ENCODE measurements at places on chromosomes 12 and 14.

GRCh38 chr12:4824380-4824779, 85.3 kb upstream of the KCNA1 start:
- no peak for DNase-seq

- no peak for DNase-seq
Measured at GRCh38 chr12:123140676-123141614, 9.9 kb downstream of the PITPNM2 start.

- DNase-seq: no peak
Measured at GRCh38 chr12:124015494-124016461, 42.8 kb downstream of the ZNF664 start.

GRCh38 chr12:111094157-111095010, 174.0 kb upstream of the MYL2 start:
- no peak for DNase-seq

GRCh38 chr14:69484444-69485314, at the start of gene PLEKHD1:
Gene PLEKHD1 (plus strand): TSS chr14:69484728. CDS start chr14:69484966, 238 bp downstream.
- no peak for DNase-seq

GRCh38 chr12:95709152-95709551, 81.4 kb downstream of the NTN4 start:
- no peak for DNase-seq

DNA sequence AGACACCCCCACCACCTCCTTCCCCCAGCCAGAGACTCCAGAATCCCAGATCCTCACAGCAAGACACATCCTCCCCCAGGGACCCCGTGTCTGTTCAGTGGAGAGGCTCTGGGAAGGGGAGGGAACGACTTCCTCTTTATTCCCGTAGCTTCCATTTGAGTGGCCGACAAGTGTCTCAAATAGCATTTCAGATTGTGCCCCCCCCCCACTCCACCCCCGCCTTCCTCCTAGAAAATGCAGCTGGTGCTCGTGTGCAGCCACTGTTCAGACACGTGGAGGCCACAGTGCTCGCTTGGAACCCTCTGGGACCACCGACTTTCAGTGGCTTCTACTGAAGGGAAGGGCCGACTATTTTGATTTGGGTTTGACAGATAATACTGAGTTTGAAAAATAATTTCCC, 14.3 kb downstream of the PPP2R5C start:
- DNase-seq: no peak

GRCh38 chr14:97382616-97383226, 585.5 kb downstream of the VRK1 start:
- no peak for DNase-seq

DNA sequence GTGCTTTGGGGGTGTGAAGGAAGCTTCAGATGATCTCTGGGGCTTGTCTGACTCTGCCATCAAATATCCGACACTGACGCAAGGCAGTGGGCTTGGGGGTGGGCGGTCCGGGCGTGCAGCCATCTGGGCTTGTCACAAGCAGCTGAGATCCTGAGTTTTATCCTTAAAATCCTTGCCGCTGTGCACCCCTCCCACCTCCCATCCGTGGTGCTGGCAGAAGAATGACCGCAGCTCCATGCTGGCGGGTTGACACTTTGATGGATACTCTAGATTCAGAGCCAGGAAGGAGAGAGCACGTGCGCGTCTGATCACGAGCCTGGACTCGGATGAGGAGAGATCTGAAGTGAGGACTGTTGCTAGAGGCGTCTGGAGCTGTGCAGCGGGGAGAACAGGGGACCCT, 3.0 kb downstream of the ZFYVE21 start:
- no peak for DNase-seq

- no peak for DNase-seq
Measured at GRCh38 chr12:27841392-27841882, 61.4 kb upstream of the MANSC4 start.

DNA sequence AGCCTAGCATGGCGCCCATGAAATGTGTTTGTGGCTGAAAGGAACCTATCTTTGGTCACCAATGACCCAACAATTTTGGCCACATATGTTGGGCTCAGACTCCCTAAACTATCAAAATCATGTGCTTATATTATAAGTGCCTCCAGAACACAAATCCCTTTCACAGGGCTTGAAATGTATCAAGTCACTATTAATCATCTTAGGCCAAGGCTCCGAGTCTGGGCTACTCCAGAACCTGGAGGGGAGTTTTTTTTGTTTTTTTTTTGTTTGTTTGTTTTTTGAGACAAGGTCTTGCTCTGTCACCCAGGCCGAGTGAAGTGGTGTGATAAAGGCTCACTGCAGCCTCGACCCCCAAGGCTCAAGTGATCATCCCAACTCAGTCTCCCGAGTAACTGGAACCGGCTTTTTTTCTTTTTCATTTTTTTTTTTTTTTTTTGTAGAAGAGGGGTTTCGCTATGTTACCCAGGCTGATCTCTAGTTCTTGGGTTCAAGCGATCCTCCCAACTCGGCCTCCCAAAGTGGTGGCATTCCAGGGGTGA, 989 bp upstream of the DRAM1 start:
- no peak for DNase-seq

- DNase-seq: no peak
Measured at GRCh38 chr12:82242729-82243128, 115.5 kb downstream of the CCDC59 start.

DNA sequence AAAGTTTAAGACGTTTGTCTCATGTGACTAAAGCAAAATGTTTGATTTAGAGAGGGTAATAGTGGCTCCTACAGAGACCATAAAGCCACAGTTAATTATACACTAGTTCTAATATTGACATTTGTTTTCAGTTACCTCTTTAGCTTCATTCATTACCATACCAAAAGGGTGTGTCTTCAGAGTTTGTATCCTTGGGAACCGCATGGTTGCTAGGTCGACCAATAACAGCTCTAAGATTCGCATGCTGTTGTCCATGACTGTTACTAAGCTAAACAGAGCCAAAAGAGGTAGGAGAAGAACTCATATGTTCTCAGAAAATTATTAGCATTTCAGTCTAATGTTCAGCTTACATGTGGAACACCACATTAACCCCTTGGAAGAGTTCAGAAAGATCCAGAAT, 36.2 kb upstream of the ETNK1 start:
- no peak for DNase-seq

- DNase-seq: no peak
Measured at GRCh38 chr14:99040711-99041110, 231.3 kb downstream of the BCL11B start.

DNA sequence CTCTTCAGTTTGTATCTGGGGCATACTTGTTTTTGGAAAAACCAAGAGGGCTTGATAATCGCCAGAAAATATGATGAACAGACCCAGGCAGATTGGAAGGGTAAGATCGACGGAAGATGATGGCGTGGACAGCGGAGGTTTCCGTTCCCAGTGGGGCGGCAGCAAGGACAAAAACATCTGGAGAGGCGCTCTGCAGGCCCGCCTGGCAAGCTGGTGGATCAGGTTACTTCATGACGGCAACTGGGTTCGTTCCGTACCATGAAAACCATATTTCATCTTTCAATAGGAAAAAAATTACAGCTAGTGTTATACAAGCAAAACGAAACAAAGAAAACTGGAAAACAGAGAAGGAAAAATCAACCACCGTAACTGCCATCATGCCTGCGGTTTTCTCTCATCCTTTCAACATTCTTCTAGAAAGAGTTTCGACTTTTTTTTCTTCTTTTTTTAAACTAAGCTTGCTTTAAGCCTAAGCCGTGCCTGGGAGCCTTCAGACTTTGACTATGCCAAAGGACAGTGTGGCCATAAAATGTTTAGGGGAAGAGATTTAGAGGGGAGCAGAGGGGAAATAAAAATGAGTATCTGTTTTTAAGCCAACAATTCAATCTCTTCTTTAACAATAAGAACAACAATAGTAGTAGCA, 210.5 kb downstream of the FOXN3 start:
- DNase-seq: no peak

GRCh38 chr12:119673634-119674033, 5.7 kb downstream of the PRKAB1 start:
- no peak for DNase-seq

DNA sequence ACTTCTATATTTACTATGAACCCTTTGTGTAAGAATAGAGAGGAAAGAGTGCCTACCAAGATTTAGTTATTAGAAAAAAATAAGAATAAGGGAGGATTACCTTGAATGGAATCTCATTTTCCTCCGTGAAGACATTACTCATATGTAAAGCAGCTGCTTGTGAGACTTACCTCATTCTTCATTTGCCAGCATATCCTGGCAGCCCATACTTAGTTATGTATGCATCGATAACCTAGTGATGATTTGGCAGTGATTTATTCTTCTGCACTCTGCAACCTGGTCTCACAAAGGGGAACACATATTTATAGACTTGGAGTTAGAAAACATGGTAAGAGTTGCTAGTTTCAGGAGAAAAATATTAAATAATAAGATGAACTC, 56.8 kb downstream of the LRFN5 start:
- DNase-seq: no peak

- DNase-seq: no peak
Measured at GRCh38 chr14:55819610-55820304, 239.8 kb downstream of the KTN1 start.

DNA sequence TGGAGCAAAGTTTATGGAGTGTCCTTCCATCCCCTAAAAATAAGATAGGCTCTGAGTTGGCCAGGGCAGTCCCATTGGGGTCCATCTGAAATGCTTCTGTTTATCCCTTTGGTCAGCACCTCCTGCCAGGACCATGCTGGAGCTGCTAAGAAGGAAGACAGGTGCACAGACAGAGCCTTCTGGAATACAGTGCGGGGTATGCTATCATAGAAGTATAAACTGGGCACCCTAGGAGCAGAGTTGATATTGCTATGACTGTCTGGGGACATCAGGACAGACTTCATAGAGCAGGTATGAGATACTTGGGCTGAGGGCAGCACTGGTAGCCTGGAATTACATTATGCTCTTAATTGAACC, 170.4 kb upstream of the HIF1A start:
- no peak for DNase-seq

- no peak for DNase-seq
Measured at GRCh38 chr14:85578357-85578756, 48.4 kb downstream of the FLRT2 start.

GRCh38 chr14:36301159-36301558, 19.3 kb downstream of the MBIP start:
- no peak for DNase-seq

- no peak for DNase-seq
Measured at GRCh38 chr14:103576371-103577024, 13.7 kb downstream of the COA8 start.

DNA sequence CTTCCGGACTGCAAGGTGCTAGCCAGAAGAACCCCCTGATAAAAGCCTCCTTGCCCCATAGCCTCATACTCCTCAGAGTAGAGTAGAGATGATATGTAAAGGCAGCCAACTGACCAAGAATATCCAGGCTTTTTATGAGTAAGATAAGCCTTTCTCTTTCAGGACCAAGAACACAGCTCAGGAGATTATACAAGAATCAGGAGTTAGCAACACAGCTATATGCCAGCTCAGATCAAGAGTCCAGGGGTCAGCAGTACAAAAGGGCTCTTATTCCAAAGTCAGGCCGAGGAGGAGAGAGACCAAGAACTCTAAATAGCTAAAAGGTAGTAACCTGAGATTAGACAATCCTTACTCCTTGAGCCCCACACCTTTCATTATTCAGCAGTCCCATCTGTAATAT, 135.3 kb downstream of the BTG1 start:
- DNase-seq: no peak

DNA sequence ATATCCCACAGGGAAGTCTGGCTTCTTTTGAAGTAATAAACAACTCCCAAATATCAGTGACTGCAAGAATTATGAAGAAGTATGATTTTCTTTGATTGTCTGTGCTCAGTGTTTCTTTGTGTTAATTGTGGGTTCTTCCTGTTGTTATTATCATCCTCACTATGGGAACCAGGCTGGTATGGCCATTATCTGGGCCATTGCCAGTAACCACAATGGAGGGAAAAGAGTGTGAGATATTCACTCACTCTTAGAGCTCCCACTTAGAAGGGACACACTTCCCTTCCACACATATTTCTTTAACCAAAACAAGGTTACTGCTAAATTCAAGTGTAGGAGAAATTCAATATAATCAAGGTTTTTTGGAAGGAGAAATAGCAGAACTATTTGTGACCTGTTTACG, 503.7 kb downstream of the SLC6A15 start:
- DNase-seq: no peak

DNA sequence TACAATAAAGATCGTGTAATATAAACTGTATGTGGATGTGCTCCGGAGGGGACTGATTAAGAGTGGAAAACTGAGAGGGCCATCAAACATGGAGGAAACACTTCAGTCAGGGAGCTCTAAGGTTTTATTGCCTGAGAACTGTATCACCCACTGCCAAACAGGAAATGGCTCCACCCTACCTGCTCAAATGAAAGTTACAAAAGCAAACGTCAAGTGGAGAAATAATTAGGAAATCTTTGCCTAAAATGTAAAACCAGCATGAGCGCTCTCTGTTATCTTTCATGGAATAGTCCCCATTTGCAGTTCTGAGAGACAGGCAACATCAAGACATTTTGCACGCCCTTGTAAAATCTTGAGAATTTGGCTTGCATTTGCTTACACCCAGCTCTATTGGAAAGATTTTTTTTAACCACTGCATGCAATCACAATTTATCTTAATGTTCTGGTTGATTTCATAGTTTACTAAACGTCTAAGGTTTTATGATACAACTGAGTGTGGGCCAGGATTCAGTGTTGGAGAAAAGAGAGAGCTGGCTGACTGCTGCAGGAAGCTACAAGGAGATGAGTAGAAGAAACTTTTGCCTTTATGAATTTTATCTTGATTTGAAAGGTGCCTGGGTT, 344.0 kb upstream of the PRICKLE1 start:
- DNase-seq: no peak

- no peak for DNase-seq
Measured at GRCh38 chr14:58979325-58979724, 209.1 kb upstream of the DAAM1 start.

DNA sequence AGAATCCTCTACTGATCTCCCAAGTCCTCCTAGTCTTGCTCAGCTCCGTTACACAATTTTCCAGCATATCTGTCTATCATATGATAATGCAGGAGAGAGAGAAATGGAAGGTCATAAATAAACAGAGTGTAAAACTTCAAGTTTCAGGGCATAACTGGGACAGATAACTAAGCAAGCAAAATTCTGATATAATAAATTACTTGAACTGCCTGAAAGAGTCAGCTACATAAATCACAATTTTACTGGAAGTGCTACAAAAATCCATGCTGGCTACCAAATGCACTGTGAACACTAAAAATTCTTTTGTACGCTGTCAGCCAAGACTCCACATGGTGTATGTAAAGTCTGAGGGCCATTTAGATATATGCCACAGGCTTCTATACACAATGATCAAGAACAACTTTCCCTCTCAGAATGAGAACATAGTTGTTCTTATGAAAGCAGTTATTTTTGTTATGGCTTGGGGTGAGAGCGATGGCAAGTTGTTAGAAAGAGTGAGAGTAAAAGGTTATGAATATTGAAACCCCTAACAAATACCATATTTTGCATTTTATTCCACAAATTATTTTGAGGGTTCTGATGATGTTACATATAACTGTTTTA, 41.1 kb downstream of the GRIP1 start:
- no peak for DNase-seq
